Hair follicular keratinocyte (primary cell): ENCODE measurements at places on chromosomes 3 and 15. TPM values are rescaled to one million over a fixed set of nuclear protein-coding genes. Genes with fewer than 3 reads are reported as not detected.

Gene CFAP161
- not detected in 2 replicates for total RNA-seq

Gene SLC28A1
- not detected in 2 replicates for total RNA-seq

Gene WDR49
- not detected in 2 replicates for total RNA-seq

Gene STRIT1
- total RNA-seq: not detected in 2 replicates

Gene CCDC54
- total RNA-seq: not detected in 2 replicates

Gene LYZL4
- not detected in 2 replicates for total RNA-seq

Gene PLAAT1
- 0.19 and 0.55 TPM in 2 replicates for total RNA-seq

Gene CCR1
- total RNA-seq: not detected in 2 replicates

Gene THRB
- 0.84 and 3.0 TPM in 2 replicates for total RNA-seq
